ENCODE measurements at places on chromosomes 1 and 21. TPM values are rescaled to one million over a fixed set of nuclear protein-coding genes. Genes with fewer than 3 reads are reported as not detected.

DNA sequence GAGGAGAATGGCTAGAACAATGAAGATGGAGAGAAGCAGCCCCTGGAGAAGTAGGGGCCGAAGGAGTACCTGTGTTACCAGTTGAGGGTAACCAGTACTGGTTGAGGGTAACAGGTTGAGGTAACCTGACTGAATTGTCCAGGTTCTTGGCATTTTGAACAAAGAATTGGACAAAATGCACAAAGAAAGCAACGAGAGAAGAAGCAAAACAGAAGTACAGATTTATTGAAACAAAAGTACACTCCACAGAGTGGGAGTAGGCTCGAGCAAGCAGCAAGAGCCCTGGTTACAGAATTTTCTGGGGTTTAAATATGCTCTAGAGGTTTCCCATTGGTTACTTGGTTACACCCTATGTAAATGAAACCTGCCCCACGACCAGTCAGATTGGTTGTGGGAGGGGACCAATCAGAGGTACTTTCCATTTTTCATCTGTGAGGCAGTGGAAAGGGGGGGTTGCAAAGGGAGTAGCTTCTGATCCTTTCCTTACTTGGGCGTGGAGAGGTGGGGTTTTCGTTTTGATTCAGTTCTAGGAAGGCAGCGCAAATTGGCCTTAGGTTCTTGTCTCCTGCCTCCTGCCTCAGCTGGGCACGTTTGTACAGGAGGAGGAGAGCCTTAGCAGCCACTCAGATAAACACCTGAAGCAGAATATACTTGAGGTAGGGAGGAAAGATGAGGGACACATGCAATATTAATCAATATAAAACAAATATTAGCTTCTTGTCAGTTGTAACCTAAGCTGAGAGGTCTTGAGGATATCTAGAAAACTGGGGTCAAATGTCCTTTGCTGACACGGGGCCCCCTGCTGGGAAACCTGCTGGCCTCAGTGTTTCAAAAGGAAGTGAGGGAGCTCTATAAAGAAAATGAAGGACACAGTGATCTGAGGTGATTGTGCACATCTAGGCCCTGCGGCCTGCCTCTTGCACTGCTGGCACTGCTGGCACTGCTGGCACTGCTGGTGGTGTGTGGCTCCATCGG, 14.3 kb upstream of the LSM10 start:
- DNase-seq: no peak

DNA sequence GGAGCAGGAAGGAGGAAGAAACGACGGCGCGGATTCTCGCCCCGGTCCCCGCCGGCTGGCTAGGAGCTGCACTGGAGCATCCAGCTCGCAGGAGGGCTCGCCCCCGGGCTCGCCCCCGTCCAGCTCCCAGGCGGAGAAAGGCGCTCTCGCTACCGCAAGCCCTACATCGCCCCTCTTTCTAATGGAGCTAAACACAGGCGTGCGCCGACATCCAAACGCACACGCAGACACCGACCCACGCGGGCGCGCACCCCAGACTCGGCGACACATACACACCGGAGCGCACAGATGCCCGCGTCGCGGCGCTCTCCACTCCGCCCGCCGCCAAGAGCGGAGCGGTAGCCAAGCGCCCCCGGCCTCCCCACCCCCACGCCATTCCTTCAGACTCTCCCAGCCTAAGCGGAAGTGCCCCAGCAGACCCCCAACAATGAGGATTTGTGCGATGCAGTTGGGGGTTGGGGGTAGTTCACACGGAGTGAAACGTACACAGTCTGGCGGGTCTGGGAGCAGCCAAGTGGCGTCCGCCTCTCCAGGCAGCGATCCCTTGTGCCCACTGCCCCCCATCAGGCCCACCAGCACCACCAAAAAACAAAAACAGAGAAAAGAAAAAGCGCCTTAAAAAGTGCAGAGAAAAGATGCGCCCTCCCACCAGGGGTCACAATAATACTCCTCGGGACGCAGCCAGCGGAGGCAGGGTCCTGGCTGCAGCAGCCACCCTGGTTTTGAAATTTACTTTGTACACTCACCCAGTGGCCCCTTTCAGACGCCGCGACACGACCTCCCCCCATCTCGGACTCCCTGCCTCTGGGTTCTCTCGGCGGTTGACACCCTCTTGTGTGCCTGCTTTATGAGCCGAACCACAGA, 1.4 kb downstream of the DAB1 start:
- peak; percentile 62 for DNase-seq

DNA sequence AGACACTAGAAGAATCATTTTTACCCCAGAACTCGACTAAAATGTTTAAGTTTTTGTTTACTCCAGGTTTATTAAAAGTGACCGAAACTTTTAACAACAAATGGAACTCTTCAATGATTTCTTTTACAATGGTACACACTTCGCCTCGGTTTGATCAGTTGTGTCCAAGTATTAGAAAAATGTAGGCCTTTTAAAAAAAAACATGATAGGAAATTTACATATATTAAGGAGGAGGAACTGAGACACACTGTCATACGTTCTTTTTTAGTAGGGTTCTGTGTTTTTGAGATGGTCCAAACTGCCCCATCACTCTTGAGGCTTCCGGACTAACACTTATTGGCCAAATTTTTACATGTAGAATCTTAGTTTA, 1.3 kb downstream of the PRDM2 start:
- no peak for DNase-seq

The TSPEAR gene
- 0.55 TPM for polyA plus RNA-seq

The WLS gene
- polyA plus RNA-seq: 63.3 TPM

The ZNF684 gene
- polyA plus RNA-seq: 5.6 TPM

All from large intestine (tissue), 12 donors.